ENCODE measurements at places on chromosomes 7 and 10.

GRCh38 chr7:81865754-81866153 is 95.9 kb upstream of the HGF start:
- DNase-seq, result no peak

GRCh38 chr10:110512461-110513187 is 14.9 kb downstream of the DUSP5 start:
- no peak for DNase-seq

DNA sequence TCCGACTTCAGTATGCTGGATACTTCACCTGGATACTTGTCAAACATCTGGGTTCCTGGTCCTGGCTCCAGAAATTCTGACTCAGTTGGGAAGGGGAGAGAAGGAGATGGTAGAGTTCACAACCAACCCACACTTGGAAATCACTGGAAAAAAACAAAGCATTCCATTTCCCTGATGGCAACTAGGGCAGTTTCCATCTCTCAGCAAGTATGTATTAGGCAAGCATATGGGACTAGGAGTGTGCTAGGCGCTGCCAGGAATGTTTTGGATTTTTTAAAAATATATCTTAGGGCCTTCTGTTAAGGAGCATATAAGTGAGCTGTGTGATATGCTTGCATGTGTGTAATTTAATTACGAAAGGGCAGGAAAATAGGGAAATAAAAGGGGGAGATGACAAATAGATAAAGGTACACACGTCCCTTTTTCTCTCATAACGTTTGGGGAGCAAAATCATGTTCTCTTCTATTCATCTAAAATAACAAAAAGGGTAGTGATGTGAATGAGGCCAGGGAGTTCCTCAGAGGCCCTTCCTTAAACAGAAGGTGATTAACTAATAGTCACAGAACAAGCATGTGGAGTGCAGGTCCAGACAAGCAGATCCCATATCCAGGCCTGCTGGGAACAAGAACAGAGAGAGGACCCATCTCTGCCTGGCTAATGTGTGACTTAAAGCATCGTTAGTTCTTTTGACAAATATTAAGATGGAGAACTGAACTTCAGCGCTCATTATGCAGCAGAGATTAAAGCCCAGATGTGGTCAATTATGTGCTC is 64.5 kb upstream of the NFE2L3 start:
- no peak for DNase-seq

GRCh38 chr7:4641091-4641666 is 40.9 kb upstream of the FOXK1 start:
- DNase-seq, result no peak

- DNase-seq, result no peak
Measured at GRCh38 chr10:68812420-68812819, 14.9 kb upstream of the STOX1 start.

DNA sequence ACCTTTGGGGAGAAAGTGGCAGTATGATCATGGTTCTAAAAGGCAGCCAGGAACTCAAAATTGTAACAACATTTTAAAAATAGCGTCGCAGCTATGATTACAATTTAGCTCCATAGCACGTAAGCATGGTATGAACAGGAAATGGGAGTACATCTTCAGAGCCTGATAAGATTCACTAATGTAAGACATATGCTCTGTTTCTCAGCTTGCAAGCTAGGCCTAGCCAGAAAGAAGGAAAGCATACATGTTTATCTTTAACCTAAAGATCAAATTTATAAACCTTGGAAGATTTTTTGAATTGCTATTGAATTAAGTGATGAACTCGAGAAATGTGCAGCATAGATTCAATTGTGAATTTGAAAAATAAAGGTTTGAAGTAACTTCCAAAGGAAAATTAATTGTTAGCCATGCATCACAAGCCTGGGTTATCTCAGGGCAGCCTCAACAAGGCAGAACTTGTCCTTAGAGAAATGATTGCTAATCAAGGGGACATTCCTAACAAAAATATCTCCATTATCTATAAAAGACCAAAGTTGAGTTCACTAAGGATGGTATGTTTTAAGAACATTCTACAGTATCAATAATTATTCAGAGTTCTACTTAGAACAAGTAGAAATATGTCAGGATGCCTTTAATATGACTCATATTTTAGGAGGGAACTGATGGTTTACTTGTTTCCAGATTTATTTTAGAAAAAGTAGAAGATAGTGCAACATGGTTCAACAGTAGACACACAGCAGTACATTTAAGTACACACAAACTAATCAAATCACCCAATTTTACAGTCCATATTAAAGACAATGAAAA is 38.8 kb upstream of the SEPTIN7 start:
- no peak for DNase-seq

DNA sequence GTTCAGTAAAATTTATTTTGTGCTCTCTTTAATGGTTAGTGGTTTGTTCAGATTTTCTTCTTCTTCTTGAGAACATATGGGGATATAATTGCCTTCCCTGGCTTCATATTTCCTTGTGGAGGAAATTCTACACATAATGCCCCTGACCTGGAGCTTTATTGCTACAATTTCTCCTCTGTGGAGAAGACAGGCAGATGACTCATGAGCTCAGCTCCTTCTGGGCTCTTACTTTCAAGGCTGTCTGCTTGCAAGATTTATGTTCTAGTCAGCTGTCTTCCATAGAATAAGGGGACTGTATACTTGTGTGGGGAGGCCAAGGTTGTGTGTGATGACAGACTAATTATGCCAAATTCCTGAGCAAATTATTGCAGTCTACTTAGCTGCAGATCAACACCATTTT is 1.6 kb downstream of the LRRD1 start:
- DNase-seq, result no peak

DNA sequence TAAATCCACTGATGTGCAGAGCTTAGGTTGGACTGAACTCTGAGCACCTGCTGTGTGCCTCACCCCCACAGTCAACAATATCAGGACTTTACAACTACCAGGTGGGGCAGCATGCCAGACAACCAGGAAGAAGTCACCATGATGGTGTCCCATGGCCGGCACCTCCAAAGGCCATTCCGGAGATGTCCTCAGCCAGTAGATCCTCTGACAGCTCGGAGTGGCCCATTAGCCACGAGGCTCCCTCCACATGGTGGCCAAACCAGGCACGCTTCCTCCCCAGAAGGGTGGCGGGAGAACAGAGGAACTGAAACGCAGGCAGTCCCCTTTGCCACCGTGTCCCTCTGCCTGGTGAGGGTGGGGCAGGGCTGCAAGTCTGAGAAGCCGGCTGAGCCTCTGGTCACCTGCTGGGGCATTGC is 390.0 kb downstream of the TNS3 start:
- DNase-seq, result no peak

DNA sequence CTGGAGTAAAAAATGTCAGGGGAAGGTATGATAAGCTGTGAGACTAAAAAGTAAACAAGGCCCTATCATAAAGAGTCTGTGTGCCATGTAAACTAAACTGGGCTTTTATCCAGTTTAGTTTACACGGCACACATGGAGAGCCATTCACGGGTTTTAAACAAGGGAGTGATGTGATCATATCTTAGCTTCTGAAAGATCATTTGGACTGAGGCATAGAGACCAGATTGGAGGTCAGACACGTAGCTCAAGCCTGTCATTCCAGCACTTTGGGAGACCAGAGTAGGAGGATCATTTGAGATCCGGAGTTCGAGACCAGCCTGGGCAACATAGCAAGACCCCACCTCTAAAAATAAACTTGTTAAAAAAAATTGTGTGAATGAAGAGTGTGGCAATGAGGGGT is 50.1 kb downstream of the SKIDA1 start:
- DNase-seq, result no peak

- DNase-seq, result no peak
Measured at GRCh38 chr7:82617156-82617555, 173.6 kb upstream of the CACNA2D1 start.

GRCh38 chr10:72793752-72794151 is 99.8 kb upstream of the OIT3 start:
- DNase-seq, result no peak

- DNase-seq, result no peak
Measured at GRCh38 chr7:7793921-7794320, 75.5 kb upstream of the RPA3 start.

DNA sequence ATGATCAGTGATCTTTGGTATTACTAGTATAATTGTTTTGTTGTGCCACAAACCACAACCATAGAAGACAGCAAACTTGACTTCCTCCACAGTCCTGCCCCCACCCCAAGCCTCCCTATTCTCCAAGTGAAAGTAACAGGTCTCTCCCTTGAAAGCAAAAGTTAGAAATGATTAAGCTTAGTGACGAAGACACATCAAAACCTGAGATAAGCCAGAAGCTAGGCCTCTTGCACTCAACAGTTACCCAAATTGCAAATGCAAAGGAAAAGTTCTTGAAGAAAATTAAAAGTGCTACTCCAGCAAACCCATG is 7.5 kb downstream of the SAR1A start:
- no peak for DNase-seq

DNA sequence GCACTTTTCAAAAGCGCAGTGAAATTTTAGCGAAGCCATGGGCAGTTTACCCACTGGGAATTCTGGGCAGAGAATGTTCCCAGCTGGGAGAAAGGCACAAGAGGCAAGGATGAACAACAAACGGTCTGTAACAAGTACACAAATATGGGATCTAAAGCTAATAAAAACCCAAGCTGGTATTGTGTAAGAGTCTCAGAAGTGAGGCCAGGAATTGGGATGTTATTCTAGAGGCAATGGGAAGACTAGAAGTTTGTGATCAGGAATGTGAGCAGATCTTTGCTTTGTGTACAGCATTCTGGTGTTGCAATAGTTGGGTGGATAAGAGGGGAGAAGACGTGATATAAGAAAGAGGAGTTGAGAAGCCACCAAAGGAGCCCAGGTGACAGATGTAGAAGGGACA is 15.0 kb downstream of the FZD9 start:
- DNase-seq, result no peak

DNA sequence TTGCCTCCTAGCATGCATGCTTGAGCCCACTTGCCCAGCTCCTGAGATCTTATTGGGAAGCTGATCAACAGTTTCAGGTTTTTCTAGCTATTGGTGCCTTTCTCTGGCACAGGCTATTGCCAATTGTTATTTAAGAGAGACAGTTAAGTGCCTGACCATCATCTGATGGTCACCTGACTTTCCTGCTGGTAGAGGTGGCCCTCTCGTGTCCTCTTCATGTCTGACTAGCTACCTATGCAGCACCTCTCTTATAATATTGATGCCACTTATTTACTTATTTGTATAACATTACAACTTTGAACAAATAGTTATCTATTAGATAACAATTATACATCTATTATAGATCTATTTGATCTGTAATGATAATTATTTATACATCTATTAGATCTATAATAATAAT is 205.9 kb upstream of the SEMA3D start:
- DNase-seq, result no peak

- no peak for DNase-seq
Measured at GRCh38 chr10:113045147-113046055, 95.4 kb downstream of the TCF7L2 start.

GRCh38 chr10:114581071-114581470 is 77.0 kb downstream of the ABLIM1 start:
- no peak for DNase-seq

DNA sequence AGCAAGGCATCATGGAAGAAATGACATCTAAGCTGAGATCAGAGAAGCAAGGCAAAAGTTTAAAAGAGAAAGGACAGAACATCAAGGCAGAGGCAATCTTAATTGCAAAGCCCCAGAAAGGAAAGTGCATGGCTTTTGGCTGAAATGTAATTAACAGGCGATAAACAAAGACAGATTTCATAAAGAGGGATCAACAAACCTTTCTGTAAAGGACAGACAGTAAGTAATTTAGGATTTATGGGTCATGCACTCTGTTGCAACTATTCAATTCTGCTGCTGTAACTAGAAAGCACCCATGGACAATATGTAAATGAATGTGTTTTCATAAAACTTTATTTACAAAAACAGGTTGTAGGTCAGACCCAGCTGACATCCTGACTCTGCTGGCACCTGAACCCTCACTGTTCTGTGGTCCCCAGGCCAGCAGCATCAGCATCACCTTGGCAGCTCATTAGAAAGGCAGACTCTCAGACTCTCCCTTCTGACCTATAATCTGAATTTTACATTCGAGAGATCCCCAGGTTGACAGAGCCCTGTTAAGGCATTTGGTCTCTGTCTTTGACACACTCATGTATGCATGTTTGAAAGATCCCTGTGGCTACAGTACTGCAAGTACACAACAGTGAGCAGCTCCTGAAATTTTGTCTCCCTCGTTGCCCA is 362.9 kb upstream of the NFE2L3 start:
- no peak for DNase-seq

DNA sequence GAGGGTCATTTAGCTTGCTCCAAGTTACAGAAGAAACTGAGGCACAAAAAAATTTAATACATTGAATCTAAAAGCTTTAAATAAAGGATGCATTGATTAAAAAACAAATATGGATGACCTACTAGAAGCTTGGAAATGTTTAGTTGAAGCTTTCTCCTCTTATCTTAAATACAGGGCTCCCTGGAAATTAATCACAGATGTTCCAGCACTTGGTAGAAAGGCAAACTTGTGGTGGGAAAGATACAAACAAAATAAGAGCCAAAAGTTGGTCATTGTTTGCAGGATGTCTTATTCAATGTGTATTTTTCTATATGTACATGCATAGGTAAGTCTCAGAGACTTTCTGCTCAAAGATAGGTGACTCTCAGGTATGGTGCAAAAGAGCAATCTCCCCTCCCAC is 40.7 kb upstream of the LYZL1 start:
- no peak for DNase-seq

- no peak for DNase-seq
Measured at GRCh38 chr7:70774950-70775527, 356.9 kb upstream of the GALNT17 start.

DNA sequence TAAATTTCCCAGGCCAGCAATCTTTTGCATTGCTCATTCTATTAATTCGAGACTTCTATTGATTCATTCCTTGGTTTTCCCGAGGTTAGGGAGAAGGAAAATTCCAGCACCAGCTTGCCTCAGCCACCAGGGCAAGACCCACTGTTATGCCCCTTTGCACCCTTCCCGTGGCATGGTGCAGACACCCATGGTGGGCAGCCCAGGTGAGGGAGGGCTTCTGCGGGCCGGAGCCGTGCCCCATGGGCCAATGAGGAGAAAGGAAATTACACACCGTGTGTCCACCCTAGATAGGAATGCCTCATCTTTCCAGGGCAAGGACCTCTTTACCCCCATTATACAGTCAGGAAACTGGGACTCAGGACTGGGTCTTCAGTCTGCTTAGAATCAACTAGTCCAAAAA is 4.5 kb upstream of the GRID1 start:
- DNase-seq, result no peak

DNA sequence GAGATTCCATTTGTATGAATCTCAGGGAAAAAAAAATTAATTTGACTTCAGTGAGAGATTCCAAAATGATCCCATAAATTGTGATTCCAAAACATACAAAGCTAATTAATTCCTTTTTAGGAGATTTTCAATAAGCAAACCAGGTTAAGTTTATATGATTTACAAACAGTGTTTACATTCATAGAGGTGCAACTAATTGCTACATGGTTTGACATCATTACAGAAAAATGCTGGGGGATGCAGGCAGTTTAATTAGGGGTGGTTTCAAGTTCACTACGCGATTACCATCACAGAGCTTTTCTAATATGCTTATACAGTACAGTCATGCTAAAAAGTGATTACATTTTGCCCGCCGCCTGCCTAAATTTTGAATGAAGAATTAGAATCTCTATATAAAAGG is 143.2 kb upstream of the MGMT start:
- DNase-seq, result no peak

Data from smooth muscle cell of the brain vasculature (primary cell).